RKO (cell line): ENCODE measurements at places on chromosomes 4 and X.

- no peak for DNase-seq
These were observed 220.7 kb downstream of the CAMK2D start for GRCh38 chr4:113540859-113541258.

- DNase-seq = no peak
These were observed 376.0 kb downstream of the RAB28 start for GRCh38 chr4:13108096-13108495.

GRCh38 chrX:13179586-13179985 lies 135.2 kb upstream of the FAM9C start:
- DNase-seq = no peak

GRCh38 chrX:104136241-104137019 lies 20.4 kb downstream of the SLC25A53 start:
- peak; percentile 87 for DNase-seq

DNA sequence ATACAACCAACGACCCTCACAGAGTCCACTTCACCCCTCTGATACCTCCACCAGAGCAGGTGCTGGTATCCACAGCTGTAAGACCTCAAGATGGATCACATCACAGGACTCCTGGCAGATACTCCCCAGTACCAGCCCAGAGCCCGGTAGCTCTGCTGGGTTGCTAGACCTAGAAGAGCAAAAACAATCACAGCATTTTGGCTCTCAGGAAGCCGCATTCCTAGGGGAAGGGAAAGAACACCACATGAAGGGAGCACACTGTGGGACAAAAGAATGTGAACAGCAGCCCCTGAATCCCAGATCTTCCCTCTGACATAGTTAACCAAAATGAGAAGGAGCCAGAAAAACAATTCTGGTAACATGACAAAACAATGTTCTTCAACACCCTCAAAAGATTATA lies 303.1 kb upstream of the GRIA3 start:
- no peak for DNase-seq

DNA sequence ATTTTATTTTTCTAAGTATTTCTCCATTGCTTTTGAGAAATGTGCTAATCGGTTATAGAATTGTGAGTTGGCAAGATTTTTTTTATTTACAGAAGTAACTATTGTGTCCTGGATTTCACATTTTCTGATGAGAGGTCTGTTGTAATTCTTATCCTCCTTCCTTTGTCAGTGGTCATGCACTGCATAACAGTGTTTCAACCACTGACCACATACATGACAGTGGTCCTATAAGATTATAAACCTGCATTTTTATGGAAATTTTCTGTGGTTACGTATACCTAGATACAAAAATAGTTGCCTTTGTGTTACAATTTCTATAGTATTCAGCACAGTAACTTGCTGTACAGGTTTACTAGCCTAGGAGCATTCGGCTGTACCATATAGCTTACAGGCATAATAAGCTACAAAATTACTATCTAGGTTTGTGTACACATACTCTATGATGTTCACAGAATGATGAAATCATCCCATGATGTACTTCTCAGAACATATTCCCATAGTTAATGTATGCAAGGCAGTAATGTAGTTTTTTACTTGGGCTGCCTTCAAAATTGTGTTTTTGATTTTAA lies 47.8 kb downstream of the APELA start:
- DNase-seq = no peak

DNA sequence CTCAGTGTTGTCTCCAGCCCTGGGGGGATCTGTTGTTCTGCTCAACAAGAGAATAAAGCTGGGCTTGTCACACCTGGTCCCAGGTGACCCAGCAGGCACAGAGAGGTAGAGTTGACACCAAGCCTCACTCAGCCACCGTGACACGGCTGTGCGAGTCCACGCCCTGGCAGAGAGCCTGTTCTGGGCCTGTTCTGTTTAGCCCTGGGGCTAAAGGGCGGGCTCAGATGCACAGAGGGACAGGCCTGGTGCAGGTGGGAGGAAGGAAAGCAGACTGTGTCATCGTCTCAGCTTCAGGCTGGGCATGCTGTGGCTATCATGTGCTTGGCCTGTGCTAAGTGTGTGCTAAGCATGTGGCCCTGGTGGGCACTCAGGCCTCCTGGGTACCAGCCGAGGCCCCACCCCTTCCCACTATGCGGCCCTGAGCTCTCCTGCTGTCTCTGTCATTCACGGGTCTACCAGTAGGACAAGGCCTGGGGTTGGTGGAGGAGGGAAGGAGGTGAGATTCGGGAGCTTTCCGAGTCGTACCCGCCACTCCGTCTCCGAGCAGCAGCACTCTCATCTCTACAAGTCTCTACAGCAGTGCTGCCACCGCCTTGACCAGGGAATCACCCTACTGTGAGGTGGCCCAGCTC lies 10.8 kb downstream of the WFS1 start:
- no peak for DNase-seq

GRCh38 chr4:126630230-126630629 lies 1002.5 kb upstream of the INTU start:
- no peak for DNase-seq

- DNase-seq = no peak
These were observed 47.5 kb upstream of the XK start for GRCh38 chrX:37638047-37638446.

DNA sequence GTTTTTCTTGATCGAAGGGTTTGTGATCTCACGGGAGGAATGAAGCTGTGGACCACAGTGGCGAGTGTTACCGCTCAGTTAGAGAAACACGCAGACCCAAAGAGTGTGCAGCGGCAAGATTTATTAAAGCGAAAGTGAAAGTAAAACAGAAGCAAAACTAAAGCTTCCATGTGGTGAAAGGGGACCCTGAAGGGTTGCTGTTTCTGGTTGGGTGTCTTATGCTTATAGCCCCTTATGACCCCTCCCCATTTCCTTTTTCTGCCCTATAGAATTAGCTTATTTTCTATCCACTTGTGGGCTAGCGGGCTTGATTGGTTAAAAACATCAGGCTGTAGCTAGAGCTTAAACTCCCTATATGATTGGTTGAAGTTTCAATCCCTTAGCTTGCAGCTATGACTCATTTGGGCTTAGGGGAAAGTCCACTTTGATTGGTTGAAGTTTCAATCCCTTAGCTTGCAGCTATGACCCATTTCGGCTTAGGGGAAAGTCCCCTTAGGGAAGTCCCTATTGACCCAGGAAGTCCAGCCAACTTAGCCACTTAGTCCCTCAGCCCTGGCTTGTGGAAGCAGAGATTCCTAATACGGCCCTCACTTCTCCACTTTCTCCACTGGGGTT lies 171.2 kb upstream of the NWD2 start:
- DNase-seq = peak; percentile 9

GRCh38 chrX:63434206-63434605 lies 83.1 kb upstream of the SPIN4 start:
- DNase-seq = no peak

- no peak for DNase-seq
These were observed 253.2 kb upstream of the CENPE start for GRCh38 chr4:103451341-103451740.

GRCh38 chr4:184298254-184298653 lies 80.6 kb upstream of the ENPP6 start:
- no peak for DNase-seq

- DNase-seq = peak; percentile 11
These were observed 6.9 kb upstream of the HDAC6 start for GRCh38 chrX:48794911-48795515.

- DNase-seq = no peak
These were observed 55.6 kb downstream of the ALG13 start for GRCh38 chrX:111736571-111736970.

DNA sequence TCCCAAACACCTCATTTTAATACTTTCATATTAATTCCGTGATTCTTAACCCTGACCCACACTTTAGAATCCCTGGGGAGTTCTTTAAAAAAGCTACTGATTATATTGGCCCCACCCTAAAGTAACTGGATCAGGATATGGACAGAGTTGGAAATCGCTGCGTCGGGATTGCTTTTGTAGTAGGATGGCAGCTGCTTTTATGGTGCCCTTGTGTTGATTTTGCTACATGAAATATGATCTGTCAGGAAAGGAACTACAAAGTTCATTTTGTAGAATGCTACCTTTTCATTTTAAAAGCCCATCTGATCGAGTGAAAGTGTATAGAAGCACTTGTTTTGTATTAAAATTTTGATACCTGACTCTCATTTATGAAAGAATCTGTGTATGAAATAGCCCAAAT lies 43.6 kb downstream of the TMEM131L start:
- no peak for DNase-seq

GRCh38 chr4:83267121-83267829 lies 17.3 kb downstream of the COQ2 start:
- no peak for DNase-seq

DNA sequence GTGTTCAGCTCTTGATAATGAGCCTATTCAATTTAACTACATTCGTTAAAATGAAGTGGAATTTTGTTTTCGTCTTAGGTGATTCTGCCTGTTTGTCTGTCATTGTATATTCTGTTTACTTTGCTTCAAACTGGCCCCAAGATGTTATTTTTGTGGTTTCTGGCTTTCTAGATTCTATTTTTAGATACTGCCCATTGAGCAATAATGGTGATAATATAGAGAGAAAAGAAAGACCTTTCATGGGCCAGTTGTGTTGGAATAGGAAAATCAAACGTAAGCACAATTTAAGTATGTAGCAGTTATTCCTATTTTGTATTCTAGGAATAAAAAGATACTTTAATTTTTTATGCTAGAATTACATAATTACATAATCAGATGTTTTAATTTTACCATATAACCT lies 4.0 kb downstream of the CDKN2AIP start:
- no peak for DNase-seq

GRCh38 chr4:23113104-23113503 lies 420.4 kb downstream of the GBA3 start:
- DNase-seq = no peak

DNA sequence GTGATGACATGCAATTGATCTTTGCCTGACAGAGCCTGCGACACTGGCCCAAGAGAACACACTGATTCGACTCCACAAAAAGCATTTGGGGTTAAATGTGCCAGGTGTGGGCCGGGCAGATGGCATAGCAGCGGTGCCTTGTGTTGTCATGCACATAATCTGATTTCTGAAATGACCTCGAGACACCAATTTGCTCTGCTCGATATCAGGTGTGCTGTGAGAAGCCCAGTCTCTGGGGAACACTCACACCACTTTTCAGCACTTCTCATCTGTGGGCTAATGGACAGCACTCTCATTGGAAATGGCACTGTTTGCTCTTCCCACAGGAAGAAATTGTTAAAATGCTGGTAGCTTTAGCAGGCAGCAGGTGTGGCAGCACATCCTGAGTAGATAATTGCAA lies 738.3 kb upstream of the TENM3 start:
- DNase-seq = no peak

- DNase-seq = no peak
These were observed 14.0 kb upstream of the TTC29 start for GRCh38 chr4:146959692-146960091.

- DNase-seq = no peak
These were observed 73.6 kb downstream of the PALLD start for GRCh38 chr4:168570466-168570865.

DNA sequence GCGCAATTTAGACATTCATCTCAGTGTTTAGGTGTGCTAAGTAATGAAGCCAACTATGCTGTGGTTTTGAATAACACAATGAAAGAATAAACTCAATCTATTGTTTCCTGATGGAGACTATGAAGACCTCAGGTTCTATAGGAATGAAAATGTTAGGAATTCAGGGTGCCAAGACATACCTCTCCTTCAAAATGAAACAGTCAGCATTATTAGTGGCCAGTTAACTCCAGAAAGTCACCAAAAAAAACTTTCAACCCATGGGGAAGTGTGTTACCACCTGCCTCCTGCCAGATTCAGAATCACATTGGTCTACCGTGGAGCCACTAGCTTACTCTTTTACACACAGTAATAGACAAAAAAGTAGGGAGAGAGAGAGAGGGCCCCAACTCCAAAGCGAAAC lies 352.9 kb downstream of the GABRG1 start:
- DNase-seq = no peak

GRCh38 chr4:71938776-71939175 lies 93.0 kb upstream of the NPFFR2 start:
- DNase-seq = no peak

- peak; percentile 88 for DNase-seq
These were observed 2.9 kb upstream of the MND1 start for GRCh38 chr4:153341575-153342090.

GRCh38 chr4:100983426-100983825 lies 363.9 kb downstream of the PPP3CA start:
- DNase-seq = no peak

- no peak for DNase-seq
These were observed 115.1 kb downstream of the SOWAHB start for GRCh38 chr4:76782837-76783236.

DNA sequence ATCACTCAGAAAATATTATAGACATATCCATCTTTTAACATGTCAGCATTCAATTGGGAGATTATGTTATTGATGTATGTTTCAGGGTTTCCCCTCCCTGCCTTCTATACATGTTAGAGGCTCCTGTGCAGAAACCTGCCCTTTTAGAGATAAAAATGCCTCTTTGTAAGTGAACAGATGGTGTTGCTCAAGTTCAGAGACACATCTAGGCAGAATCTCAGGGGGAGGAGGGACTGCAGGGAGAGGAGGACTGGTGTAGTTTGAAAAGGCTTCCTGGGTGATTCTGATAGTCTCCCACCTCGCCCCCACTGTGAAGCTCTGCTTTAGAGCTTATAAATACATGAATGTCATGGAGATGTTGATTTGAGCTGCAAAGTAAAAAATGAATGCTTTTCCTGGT lies 12.0 kb upstream of the UNC5C start:
- no peak for DNase-seq
